Non-pigmented ciliary epithelial cell (primary cell): ENCODE measurements at places on chromosomes 1 and 21.

GRCh38 chr1:183291216-183291762 lies 105.2 kb downstream of the LAMC2 start:
- DNase-seq: no peak

DNA sequence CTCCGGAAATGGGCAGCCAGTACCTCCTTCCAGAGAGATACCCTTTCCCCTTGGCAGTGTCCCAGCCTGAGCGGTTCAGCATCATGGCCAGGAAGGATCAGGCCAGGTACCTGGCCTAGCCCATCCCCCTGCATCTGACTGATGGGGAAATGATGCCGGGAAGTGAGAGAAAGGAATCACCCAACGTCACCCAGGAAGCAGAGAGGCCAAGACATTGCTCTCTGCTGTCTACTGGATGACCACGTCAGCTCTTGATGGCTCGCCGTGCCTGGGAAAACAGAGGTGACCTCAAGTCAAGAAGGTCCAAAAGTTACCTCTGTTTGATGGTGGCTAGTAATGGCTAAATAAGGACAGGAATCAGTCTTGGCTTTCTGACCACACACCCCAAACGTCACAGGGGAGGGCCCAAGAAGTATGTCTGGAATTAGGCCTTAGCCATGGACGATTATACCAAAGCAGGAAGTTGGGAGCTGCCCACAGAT lies 79.0 kb downstream of the MRPL37 start:
- DNase-seq: no peak

DNA sequence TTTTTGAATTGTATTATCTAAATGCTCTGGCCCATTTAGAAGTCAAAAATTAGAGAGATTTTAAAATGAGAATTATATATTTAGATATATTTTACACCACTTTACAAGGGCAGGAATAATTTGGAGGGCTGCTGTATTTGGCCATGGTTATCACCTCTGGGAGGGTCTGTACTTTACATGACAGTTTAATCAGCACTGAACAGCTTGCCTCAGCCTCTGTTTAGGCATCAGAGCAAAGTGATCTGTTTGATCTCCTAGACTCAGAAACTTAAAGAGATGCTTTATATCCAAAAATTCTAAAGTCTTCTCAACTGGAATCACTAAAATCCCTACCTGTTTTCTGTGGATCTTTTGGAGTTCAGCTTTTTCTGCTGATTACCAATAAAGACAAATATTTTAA lies 5.4 kb upstream of the SPTA1 start:
- DNase-seq: no peak

DNA sequence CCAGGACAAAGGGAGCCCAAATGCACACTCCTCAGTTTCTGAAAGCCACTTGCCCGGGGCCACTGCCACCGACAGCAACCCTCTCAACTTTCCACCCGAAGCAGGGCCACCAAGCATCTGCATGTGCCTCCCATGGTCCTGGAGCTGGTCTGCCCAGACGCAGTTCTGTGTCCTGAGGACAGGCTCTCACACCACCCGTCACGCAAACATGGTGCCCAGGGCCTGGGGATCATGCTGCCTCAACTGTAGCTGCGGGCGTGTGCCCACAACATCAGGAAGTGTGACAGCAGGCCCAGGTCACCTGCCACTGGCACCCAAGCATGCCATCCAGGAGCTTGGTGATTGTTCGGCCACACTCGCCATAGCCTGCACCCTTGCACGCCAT lies 14.4 kb downstream of the GBP1 start:
- DNase-seq: no peak

DNA sequence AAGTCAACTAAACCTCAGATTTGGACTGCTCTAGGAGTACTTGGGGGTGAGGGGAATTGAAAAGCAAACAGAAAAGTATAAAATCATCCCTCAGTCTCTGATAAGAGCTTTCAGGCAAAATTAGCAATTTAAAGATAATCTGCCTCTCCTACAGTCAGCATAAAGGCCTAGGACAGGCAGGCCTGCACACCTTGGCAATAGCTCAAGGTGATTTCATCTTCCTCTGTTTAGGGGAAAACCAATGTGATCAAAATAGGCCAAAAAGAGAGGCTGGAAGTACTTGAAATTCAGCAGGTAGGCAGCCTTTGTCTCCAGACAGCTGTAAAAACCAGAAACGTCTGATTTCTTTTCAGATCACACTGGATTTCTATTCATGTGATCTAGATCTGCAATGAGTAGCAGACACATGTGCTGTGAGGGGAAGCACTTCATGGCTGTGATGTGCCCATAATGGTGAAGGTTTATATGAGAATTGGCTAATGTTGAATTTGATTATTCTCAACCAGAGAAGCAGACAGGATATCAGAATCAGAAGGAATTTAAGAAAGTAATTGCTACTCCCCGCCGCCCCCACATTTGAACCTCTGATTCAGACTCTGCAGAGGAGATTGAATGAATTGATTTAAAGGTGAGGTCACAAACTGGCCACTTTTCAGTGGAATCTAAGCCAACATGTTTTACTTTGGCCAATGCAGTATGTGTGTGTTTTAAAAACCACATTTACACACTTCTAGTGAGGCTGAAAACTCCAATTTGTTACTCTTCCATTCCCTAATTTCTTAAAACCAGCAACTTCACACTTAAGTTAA lies 45.8 kb upstream of the DNASE2B start:
- DNase-seq: no peak

- DNase-seq: no peak
Measured at GRCh38 chr21:36762642-36763041, 63.7 kb downstream of the SIM2 start.

DNA sequence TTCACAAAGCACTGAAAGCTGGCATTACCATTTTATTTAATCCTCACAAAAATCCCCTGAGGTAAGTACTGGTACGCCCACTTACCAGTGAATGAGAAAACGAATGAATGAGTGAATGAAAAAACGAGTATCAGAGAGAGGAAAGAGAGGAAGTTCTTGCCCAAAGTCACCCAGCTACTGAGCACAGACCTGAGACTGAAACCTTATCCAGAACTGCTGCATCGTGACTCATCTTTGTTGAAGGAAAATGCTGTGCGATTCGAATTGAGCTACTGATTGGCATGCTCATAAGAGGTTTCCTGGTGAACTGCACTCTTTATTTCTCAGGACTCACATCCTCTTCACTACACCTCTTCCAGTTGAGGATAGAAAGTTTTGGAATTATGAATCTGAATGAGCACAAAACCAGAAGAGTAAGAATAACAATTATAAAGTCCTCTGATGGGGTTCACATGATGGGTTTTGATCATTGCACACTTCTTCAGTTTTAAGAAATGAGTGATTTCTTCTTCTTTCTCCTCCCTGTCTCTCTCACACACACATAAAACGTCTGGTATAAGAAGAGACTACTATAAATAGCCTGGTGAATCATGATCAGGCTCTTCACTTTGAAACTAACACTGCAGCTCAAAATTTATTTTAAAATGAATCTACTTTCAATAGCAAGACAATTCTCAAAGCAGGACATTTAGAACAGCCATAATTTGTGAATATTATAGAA lies 32.1 kb downstream of the IL12RB2 start:
- DNase-seq: peak; percentile 62

- DNase-seq: no peak
Measured at GRCh38 chr1:24693827-24694379, 50.8 kb downstream of the SRRM1 start.
